ENCODE measurements at places on chromosomes 5 and 9. TPM values are rescaled to one million over a fixed set of nuclear protein-coding genes. Genes with fewer than 3 reads are reported as not detected.

- DNase-seq, result no peak
Observed at GRCh38 chr5:136686192-136686872, 321.0 kb upstream of the TRPC7 start.

DNA sequence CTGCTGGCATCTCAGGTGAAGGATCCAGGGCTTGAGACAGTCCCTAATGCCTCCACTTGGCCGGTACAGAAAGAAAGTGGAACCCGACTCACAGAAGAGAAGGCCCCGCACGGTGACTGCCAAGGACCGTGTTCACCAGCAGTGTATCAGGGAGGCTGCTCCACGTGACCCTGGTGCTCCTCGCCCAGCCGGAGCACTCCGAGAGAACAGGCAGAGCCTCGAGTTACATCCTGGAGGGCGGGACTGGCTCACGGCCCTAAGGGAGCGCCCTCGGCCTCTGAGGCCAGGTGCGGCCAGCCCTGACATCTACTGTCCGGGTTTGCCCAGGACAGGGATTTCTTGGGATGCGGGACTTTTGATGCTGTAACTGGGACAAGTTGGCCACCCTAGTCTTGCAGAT lies 104.0 kb upstream of the SARDH start:
- DNase-seq, result no peak

KCNV2 gene
- total RNA-seq, result not detected

SH2D3C gene
- 2.6 TPM for total RNA-seq

DNA sequence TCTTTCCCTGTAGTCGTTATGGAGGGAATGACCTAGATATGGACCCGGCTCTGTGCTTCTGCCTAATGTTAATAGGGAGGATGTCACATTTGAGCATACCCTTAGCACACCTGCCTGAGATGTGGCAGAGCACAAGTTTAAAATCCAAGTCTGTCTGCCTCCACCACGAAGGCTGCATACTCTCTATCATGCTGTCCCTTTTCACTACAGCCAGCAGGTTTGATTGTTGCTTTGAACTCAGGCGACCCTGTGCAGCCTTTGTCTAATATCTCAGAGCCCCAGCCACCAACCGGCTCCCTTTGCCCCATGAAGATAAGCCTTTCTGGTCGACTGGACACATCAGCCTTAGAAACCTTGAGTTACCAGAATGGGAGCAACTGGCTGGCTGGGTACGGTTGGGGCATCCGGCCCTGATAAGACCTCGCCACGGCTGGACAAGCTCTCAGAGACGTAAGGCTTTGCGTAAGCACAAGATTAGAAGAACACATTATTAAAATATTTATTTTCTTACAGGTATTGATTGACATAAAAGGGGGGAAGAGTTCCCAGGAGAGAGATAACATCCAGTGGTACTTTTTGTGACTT lies 222.0 kb upstream of the TRIM32 start:
- DNase-seq, result no peak

CTSV gene
- total RNA-seq, result 10.5 TPM

DNA sequence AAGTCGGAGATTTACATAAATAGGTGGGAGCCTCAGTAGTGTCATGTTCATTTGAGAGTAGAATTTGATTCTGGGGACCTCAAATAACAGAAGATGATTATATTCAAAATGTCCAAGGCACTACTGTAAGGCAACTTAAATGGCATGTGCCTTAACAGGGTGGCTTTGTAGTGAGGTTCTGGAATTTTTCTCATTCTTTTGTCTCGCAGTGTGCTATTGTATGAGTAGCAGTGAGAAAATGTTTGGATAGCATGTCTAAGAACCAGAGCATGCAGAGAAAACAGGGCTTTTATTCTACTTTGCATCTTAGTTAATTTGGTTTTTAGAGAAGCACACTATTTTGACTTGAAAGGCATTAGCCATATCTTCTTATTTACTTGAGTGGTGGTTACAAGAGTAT lies 25.0 kb downstream of the MAST4 start:
- no peak for DNase-seq

SPACA9 gene
- 3.6 TPM for total RNA-seq

DNA sequence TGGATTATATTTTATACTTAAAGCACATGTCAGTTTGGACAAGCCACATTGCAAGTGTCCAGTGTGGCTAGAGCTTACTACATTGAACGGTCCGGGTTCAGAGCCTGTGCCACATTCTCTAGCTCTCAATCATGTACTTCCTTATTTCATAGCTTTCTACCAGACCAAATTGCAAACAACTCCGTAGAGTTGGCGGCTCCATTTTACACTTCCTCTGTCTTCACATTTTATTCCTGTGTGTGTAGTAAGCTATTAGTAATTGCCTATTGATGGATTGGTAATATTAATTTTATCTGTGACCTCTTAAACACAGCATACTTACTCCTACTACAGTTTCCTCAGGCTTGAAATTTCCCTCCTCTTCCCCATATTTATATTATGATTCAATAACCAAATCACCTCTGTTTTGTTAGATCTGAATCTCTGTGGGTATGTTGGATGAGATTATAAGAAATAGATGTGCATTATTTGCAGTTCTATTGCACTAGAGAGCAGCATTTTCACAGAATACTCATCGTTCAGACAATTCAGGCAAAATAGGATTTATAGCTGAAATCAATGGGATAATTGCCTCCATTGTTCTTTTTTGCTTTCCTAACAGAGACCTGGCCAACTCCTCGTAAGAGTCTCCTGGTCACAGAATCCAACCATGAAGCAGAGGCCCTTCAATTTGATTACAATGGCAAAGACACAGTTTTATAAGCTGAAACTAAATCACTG lies 29.0 kb upstream of the C9orf72 start:
- no peak for DNase-seq

FGF1 gene
- total RNA-seq, result not detected

NHP2 gene
- 114 TPM for total RNA-seq

- DNase-seq, result no peak
Observed at GRCh38 chr9:75054368-75055001, 26.4 kb upstream of the CARNMT1 start.

ABO gene
- total RNA-seq, result 10.3 TPM

DNA sequence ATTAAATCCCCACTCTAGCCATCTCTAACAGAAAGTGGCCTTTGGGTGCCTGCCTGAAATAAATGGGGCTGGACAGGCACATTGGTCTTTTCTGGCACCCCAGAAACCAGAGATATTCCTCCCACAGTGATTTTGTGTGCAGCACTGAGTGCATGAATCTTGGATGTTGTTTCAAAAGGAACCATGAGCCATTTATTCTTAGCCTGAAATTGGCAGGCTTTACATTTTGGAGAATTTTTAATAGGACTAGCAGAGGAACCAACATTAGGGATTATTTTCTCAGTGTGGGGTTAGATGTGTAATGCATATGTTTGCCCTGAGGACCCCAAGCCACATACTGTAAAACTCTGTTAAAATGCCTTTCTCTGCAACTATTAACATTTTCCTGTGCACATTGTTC lies 451.3 kb downstream of the NFIB start:
- no peak for DNase-seq

- DNase-seq, result peak; percentile 49
Observed at GRCh38 chr9:16870596-16871335, at the start of gene BNC2. BNC2 (minus strand) TSS chr9:16870670; CDS start chr9:16870648, 22 bp downstream.

- DNase-seq, result no peak
Observed at GRCh38 chr9:19940811-19941535, 152.1 kb upstream of the SLC24A2 start.

LPAR1 gene
- total RNA-seq, result 16.2 TPM

SURF2 gene
- total RNA-seq, result 15.8 TPM

LCN10 gene
- total RNA-seq, result not detected

DNA sequence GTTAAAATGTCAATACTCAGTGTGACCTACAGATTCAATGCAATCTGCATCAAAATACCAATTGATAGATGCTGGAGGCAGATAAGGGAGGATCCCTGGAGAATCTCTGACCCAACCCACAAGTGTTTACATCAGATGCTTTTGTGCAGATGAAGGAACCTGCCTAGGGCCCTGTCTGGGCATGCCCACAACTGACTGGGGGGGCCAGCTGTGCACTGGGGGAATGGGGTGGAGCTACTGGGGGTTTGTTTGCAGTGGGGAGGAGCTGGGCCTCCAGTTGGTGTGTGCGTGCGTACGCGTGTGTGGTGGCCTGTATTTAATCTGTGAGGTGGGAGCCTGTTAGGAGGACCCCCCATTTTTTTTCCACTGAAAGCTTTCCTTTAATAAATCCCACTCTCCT lies 244.9 kb downstream of the TRIM36 start:
- DNase-seq, result no peak

- no peak for DNase-seq
Observed at GRCh38 chr5:132296412-132297016, 2.3 kb downstream of the SLC22A4 start.

GRCh38 chr5:95221234-95221633 lies 63.7 kb downstream of the MCTP1 start:
- no peak for DNase-seq

DNA sequence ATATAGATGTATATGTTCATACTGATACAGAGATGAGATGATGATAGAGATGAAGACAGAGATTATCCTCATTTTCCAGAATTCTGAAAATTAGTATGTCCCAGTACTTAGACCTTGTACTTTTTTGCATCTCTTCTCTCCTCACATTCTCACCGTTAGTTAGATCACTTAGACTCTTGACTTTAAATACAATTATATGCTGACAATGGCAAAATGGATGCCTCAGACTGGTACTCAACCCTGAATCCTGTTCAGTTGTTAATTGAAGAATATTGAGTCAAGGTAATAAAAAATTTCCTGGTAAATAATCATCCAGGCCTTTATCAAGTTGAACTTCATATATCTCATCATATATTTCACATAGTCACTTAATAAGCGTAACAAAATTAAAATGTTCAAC lies 505.4 kb downstream of the EFNA5 start:
- no peak for DNase-seq

GRCh38 chr5:56552612-56553268 lies 262.6 kb upstream of the MAP3K1 start:
- DNase-seq, result no peak

GRCh38 chr5:128085413-128085812 lies 1.8 kb downstream of the SLC12A2 start:
- DNase-seq, result no peak

- no peak for DNase-seq
Observed at GRCh38 chr9:3464033-3464638, 61.7 kb downstream of the RFX3 start.

DNA sequence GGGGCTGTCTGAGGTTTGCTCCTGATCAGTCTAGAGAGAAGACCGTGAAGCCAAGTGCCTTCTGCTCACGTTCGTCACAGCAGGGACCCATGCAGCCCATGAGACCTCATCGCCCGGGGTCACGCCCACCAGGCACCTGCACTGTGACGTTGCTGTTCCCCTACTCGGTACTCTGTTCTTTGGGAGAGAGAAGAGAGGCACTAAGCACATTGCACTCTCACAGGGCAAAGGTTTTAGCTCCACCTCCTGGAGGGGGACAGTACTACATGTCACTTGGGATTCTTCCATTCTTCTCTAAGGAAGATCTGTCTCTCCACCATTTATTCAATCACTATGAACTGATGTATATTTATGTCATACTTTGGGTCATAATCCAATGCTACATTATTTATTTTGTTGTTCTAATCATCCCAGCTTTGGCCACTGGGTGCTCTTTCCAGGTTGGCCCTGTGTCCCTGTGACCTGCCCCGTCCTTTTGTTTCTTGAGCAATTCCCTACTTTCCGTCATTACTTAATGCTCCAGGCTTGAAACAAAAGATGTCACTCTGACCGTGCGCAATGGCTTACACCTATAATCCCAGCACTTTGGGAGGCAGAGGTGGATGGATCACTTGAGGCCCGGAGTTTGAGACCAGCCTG lies 31.4 kb upstream of the BRD3 start:
- no peak for DNase-seq

GRCh38 chr5:92081958-92082712 lies 699.0 kb upstream of the ARRDC3 start:
- DNase-seq, result no peak

DNA sequence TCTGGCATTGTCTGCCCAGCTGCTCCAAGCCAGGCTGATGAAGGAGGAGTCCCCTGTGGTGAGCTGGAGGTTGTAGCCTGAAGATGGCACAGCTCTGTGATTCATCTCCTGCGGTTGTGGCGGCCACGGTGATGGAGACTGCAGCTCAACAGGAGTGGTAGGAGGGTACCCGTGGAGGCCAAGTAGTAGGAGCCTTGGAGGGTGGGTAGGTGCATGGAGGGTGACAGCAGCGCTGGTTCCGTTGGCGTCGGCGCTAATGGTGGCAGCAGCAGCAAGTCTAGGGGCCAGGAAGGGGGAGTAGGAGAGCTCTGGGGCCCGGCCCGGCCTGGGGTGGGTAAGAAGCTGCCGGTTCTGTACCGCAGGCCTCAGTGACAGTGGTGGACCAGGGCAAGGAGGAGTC lies 22.4 kb upstream of the TRIM52 start:
- no peak for DNase-seq

GRCh38 chr5:151019331-151019730 lies 1.1 kb upstream of the GPX3 start:
- DNase-seq, result no peak

PCDHB9 gene
- 8.0 TPM for total RNA-seq

GFI1B gene
- total RNA-seq, result not detected

DNA sequence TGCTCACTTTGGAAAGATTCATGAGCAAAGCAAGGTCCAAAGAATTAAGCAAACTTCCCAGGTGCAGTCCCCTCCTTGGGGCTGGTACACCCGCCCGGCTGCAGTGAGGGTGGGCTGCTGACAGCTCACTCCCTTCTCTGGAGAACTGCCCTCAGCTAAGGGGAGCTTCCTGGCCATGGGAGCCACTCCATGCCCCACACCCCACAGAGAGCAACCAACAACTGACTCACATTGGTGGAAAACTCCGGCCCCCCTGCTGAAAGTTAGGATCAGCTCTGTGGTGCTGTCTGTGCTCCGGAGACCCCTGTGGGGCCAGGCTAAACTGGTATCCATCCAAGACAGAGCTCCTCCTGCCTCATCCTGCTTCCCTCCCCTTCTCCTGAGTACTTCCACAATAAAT lies 223.0 kb downstream of the GABBR2 start:
- DNase-seq, result no peak

RAD1 gene
- total RNA-seq, result 33.7 TPM

- no peak for DNase-seq
Observed at GRCh38 chr5:158591301-158591863, 508.3 kb downstream of the EBF1 start.

C8G gene
- 1.1 TPM for total RNA-seq

- no peak for DNase-seq
Observed at GRCh38 chr9:111955048-111955447, 58.4 kb downstream of the UGCG start.

GRCh38 chr5:4453655-4454054 lies 686.5 kb upstream of the ADAMTS16 start:
- no peak for DNase-seq

DNA sequence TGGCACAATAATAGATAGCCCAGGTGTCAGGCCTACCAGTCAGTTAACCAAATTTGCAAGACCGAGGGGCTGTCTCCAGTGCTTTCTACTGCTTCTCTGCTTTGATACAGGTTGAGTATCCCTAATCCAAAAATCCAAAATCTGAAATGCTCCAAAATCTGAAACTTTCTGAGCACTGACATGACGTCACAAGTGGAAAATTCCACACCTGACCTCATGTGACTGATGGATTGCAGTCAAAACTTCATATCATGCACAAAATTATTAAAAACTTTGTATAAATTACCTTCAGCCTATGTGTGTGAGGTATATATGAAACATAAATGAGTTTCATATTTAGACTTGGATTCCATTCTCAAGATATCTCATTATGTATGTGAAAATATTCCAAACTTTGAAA lies 213.5 kb upstream of the PANK3 start:
- DNase-seq, result no peak
